GM12891 (cell line): ENCODE measurements at places on chromosomes 4 and X.

GRCh38 chr4:58477950-58478349, 1367.8 kb upstream of the IGFBP7 start:
- DNase-seq = no peak

DNA sequence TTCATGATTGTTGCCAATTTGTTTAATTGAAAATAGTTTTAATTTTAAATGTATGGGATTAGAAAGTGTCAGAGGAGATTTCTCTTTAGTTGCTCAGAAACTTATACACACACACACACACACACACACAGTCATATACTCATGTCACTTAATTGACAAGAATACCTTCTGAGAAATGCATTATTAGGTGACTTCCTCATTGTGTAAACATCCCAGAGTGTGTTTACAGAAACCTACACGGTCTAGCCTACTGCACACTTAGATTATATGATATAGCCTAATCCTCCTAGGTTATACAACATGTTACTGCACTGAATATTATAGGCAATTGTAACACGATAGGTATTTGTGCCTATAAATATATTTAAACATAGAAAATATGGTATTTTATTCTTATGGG, 1327.4 kb downstream of the FSTL5 start:
- DNase-seq = no peak

- no peak for DNase-seq
Measured at GRCh38 chr4:680928-681645, 6.7 kb downstream of the MYL5 start.

DNA sequence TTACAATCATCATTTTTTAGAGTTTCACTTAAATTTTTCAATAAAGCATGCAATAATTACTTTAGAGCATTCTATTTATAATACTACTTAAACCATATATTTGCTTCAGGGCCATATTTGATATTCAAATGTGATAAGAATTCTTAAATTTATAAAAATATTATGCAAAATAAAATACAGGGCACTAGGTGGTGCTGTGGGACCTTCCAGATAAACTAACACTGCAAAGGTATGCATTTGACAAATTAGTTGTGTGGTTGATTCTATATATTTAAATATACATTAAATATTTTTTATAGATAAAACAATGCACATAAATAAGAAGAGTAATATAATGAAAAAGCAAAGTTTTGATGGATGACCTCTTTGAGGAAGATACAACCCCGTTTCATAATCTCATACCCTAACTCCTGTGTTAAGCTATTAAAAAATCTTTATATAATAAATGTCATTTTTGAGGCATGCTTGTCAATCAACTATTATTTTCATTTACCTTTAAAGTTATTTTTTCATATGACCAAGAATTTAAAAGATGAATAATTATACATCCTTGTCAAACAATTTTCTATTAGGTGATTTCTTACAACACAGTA, 128.4 kb downstream of the REELD1 start:
- no peak for DNase-seq

DNA sequence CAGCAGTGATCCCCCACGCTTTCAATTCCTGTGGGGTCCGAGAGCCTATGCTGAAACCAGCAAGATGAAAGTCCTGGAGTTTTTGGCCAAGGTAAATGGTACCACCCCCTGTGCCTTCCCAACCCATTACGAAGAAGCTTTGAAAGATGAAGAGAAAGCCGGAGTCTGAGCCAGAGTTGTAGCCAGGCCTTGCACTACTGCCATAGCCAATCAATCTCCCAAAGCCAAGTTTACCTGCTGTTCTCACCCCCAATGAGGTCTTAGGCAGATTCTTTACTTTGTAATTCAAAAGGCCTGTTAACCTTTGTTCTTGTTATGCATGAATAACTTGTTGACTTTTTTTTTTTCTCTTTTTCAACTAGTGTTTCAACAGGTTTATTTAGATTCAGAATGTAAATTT, 4.0 kb downstream of the MAGEB2 start:
- no peak for DNase-seq

GRCh38 chrX:67692246-67692645, 148.4 kb downstream of the AR start:
- DNase-seq = no peak

GRCh38 chr4:85756938-85757337, 282.0 kb downstream of the ARHGAP24 start:
- no peak for DNase-seq

DNA sequence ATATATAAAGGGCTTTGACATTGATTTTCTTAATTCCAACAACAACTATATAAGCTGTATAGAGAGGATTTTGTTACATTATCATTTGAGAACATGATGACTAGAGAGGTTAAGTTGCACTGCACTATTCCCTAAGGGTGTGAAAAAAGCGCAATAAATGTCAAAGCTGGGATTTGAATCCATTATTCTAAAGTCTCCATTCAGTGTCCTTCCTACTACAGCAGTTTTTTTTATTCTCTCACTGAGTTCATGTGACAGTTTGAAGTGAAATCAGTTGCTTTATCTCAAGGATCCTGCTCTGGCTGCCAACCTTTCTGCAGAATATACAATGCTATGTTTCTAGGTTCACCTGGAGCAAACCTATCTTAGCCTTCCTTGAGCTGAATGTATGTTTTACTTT, 177.5 kb downstream of the ANKRD50 start:
- DNase-seq = no peak

DNA sequence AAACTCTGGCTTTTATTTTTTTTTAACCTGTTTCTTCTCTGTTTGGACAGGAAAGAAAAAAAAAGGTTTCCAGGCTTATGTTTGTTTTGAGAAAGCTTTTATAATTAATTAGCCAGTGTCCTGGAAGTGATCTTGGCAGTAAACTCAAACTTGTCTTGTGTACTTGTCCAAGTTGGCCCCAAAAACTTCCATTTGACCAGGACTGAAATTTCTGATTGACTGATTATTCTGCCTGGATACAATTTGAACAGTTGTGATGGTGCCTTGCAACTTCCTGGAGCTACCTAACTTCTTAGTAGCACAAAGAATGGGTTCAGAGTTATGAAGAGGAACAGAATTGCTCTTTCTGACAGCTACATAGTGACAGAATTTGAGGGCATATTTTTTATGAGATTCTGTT, 62.0 kb downstream of the SLC4A4 start:
- no peak for DNase-seq

DNA sequence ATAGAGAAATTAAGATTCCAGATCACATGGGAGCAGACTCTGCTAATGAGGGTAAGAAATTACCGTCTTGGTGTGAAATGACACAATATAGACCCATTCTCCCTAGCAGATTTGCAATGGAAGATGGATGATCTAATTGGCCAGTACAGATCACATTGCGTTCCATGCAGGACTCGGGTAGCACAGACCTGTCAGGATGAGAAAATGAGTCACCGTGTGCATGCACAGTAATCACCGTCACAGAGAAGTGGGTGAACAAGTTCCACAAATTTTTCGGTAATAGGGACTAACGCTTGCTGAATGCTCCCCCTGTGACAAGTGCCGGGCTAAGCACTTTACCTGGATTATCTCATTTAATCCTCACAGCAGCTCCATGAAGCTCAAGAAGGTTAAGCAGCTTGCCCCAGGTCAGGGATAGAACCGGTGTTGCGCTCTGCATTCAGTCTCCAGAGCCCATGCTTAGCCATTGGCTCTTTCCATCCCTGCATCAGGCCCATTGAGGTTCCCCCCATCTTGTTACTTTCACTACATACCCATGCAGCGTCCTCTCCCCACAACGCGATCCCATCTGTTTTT, 375.6 kb downstream of the FBXW7 start:
- no peak for DNase-seq

GRCh38 chr4:110009550-110009949, 96.9 kb downstream of the EGF start:
- no peak for DNase-seq

DNA sequence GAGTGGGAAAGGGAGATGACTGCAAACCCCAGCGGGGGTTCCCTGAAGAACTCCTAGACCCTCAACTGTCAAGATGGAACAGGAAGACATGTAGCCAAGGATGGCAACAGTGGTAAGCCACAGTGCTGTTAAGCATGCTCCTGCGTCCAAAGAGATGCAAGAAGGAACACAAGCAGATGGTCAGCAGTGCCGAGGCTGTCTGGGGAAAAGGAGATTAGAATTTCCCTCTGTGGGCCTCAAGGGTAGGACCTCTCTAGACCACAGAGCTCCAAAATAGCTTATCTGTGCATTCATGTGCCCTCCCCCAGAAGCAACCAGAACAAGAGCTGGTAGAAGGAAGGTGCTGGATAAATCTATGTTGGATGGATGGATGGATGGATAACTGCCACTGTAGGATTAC, 82.0 kb upstream of the CPEB2 start:
- DNase-seq = no peak

- DNase-seq = no peak
Measured at GRCh38 chr4:41751449-41752061, 3.0 kb upstream of the PHOX2B start.

- DNase-seq = no peak
Measured at GRCh38 chr4:76758996-76759395, 138.9 kb downstream of the SOWAHB start.
